ENCODE measurements at places on chromosomes 5 and 9.

- no peak for DNase-seq
These were observed 200.5 kb upstream of the EDIL3 start for GRCh38 chr5:84585218-84585617.

DNA sequence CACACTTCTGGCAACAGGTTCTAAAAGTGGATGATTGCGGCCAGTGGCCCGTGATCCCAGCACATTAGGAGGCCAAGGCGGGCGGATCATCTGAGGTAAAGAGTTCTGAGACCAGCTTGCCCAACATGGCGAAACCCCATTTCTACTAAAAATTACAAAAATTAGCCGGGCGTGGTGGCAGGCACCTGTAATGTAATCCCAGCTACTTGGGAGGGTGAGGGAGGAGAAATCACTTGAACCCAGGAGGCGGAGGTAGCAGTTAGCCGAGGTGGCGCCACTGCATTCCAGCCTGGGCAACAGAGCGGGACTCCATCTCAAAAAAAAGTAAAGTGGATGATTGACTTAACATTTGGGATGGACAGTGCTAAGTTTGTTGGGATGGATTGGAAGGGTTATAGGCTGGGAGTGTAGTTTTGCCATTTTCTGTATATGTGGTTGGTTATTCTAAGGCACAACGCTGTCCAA lies 3.4 kb downstream of the MATR3 start:
- DNase-seq: no peak

- no peak for DNase-seq
These were observed 5.2 kb downstream of the CEL start for GRCh38 chr9:133067006-133067405.

GRCh38 chr5:174064171-174064570 lies 18.7 kb downstream of the NSG2 start:
- no peak for DNase-seq

GRCh38 chr5:32520972-32521371 lies 64.4 kb upstream of the SUB1 start:
- no peak for DNase-seq

DNA sequence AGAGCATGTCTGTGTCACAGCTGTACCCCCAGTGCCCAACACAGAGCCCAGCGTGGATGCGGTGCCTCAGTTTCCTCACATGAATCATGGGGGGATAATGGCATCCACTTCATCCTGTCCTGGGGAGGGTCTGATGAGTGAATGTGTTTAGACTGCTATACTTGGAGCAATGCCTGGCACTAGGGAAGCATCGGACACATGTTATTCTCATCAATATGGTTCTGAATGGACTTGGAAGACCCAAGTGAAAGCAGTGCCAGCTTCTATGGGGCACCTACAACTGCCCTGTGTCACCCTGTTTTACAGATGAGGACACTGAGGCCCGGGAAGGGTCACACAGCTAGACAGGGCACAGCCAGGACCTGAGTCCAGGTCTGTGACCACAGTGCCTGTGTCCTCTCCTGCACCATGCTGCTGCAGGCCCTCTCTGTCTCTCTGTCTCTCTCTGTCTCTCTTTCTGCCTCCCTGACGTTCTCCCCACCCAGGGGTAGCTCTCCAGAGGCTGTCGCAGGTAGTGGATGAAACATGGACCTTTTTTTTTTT lies 42.3 kb upstream of the NEK6 start:
- DNase-seq: no peak

- DNase-seq: no peak
These were observed 275.2 kb downstream of the CETN3 start for GRCh38 chr5:90134381-90134780.

DNA sequence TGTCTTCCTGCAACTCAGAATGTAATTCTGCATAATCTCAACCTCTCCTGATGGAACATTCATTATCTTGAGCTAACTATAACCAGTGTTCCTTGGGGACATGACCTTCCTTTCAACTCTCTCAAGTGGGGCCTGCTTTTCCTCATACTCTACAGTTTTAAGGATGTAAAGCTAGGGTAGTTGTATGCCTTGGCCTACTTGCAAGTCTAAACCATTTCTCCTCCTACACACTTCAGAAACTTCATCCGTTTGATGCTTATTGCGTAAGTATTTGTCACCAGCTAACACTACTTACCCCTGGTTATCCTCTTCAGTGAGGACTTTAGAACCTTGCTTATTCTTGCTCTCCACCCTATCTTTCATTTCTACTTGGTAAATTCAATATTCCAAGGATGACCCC lies 548.9 kb downstream of the HINT1 start:
- no peak for DNase-seq

GRCh38 chr5:17426104-17426749 lies 71.8 kb upstream of the TAF11L2 start:
- DNase-seq: no peak

DNA sequence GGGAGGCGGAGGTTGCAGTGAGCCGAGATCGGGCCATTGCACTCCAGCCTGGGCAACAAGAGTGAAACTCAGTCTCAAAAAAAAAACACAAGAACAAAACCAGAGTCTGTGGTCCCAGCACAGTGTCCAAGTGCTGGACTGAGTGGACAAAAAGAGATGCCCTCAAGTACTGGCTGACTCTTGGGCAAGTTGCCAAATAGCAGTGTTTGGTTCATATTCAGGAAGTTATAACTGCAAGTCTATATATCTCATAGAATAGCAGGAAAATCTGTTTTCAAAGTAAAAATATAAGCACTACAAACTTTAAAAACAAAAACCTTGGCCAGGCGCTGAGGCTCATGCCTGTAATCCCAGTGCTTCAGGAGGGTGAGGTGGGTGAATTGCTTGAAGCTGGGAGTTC lies 7.3 kb downstream of the HABP4 start:
- DNase-seq: no peak

- DNase-seq: no peak
These were observed 30.1 kb upstream of the LRRC14B start for GRCh38 chr5:160921-161802.

GRCh38 chr9:137058521-137059234 lies 4.8 kb upstream of the ENTPD2 start:
- DNase-seq: no peak

DNA sequence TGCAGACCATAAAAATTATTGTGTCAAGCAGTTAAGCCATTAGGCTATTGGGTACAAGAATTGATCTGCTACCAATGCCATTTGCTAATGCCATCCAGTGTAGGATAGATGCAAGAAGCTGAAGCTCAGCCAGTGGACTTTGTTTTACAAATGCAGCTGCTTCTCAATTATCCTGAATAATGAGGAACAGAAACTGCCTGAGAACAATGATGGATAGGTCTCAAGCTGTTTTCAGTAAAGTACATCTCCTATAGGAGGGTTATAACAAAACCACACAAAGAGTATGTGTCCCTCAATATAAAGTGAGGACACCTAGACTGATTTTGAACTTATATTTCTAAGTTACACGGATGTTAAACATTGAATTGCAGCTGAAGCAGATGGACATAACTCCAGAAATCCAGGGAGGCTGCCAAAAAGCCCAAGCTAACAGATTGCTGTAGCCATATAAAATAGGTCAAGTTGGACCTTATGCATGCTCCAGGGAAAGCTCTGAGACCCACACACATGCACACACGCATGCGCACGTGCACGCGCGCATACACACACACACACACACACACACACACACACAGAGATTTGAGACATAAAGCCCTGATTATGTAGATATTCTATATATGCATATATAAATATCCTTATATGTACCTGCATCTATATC lies 482.7 kb upstream of the CD180 start:
- DNase-seq: peak; percentile 59

DNA sequence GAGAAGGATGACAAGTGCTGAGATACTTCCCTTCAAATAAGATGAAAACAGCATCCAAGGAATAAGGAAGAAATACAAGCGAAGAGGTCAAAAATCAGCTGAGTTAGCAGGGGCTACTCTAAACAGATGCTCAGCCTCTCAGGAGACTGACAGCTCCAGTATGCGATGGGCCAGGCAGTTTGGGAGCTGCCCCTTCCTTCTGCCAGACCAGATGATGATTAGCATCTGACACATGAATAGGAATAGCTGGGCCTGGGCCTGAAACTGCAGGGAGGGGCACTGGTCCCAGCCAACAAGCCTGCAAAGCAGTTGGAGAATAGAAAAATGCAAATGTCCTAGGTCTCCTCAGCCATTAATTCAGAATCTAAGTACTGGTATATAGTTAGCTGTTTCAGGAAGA lies 13.1 kb upstream of the MAP3K1 start:
- DNase-seq: no peak

DNA sequence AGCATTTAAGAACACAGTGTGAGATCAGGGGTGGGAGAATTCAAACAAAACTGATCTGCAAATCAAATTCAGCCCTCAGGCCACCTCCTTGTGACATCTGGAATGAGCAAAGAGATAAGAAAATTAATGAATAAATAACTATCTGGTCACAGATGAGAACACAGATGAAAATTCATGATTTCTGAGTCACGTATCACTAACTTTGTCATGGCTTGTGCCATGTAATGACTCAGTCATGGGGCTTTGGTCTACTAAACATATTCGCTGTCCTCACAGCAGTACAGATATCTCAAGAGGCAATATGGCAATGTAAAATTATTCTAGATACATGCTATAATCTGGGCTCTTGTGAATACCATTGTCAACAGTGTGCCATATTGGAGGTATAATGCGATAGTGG lies 274.4 kb downstream of the MAN2A1 start:
- no peak for DNase-seq

DNA sequence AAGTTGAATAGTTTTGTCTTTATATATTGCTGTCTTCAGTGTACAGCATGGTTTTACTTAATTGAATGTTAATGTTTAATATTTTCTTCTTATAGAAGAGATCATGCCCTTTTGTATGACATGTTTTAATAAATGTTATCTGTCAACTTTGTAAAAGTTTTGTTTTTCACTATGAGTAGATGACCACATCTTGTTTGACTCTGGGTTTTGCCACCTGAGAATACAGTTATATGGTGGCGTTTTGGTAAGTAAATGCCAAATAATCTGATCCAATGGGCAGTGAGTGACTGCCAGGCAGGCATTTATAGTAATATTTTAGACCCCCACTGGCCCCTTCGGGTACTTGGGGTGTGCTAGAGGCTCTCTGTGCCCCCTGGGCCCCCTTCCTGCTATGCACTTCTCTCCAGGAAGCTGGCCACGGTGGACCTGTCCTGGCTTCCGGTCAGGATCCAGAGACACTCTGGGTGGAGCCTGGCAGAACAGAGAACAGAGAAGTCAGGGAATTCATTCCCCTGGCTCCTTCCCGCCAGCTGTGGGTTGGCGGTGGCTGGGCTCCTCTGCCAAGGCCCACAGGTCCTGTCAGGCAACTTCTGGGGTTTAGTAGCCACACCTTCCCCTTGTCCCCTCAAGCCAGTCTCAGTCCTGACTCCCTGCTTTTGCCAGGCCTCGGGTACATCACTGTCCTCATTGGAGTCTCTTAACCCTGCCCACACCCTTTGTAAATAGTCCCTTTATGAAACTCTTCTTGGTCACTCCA lies 22.2 kb upstream of the ZBTB34 start:
- DNase-seq: no peak

GRCh38 chr5:56569566-56569965 lies 245.8 kb upstream of the MAP3K1 start:
- peak; percentile 48 for DNase-seq

DNA sequence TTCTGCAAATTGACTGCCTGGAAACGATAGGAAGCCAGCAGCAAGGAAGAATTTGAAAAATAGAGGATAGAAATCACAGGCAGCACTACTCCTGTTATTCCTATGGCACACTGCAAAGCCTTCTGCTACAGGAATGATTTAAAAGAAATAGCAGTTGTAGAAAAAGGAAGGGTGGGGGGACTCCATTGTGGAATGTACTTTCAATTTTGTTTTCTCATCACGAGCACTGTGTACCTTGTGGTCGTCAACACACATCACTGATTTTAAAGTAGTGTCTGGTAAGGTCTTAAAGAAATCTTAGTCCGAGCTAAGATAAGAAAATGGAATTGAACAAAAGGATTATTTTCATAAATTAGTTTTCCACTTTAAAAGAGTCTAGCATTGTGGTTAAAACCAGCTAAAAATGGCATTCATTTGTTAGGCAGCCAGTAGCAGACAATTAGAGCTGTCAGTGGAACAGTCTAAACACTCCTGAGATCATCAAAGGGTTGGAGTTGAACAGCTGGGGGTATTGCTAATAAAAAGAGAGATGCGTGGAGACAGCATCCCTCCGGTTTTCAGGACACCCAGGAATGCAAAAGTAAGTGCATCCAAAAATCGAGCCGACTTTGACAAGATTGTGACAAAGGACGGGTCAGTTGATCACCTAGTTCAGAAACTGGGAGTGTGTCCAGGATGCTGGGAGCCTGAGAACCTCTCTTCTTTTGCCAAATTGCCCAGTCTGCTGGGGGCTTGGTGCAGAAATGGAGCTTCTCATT lies 97.8 kb upstream of the WWC1 start:
- DNase-seq: no peak

GRCh38 chr5:136906545-136906944 lies 541.2 kb upstream of the TRPC7 start:
- no peak for DNase-seq

DNA sequence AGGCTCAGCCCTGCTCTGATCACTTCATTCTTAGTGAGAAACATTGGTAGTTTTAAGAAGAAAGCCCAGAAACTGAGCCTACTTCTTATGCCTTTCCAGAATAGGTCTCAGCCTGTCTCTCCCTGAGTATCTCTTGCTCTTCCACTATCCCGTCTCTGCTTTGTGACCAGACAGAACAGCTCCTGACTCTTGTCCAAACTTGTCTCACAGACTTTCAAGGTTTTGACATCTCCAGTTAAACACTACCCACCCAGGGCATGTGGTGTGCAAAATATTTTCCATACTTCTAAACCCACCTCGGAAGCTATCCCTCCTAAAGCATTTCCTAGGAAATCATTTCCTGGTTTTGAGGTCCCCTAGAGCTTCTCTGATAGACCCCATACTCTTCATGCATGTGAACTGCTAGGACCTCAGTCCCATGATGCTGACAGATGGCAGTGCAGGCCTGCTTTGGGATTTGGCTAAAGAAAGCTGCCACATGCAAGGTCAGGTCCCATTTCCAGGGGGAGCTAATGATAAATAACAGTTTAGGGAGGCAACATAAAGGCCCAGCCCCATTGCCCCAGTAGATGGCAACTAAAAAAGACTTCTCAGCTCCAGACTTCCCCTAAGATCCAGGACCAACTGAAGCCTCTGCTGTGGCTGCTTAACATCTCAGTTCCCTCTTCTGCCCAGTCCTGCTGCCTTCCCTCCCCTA lies 211.5 kb downstream of the MED10 start:
- DNase-seq: no peak

DNA sequence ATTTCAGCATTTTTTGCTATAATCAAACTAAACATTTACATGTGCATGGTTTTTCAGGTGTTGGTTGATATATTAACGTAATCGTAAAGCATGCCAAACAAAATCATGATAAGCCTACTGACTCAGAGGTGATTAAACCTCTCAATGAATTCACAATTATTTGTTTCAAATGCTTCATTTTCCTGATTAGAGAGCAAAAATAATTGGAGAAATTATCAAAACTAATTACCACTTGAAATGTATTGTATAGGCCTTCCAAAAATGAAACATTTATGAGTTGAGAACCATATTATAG lies 45.7 kb upstream of the JMY start:
- no peak for DNase-seq

DNA sequence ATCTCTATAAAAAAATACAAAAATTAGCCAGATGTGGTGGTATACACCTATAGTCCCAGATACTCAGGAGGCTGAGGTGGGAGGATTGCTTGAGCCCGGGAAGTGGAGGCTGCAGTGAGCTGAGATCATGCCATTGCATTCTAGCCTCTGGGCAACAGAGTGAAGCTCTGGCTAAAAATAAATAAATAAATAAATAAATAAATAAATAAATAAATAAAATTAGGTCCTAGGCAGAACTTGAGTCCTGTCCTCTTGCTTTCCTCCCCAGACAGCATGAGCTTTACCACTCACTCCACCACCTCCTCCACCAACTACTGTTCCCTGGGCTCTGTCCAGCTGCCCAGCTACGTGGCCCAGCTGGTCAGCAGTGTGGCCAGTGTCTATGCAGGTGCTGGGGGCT lies 31.6 kb upstream of the SPZ1 start:
- no peak for DNase-seq

All from skin of body (tissue), 3 donors.